ENCODE measurements at places on chromosomes 12 and 14.

DNA sequence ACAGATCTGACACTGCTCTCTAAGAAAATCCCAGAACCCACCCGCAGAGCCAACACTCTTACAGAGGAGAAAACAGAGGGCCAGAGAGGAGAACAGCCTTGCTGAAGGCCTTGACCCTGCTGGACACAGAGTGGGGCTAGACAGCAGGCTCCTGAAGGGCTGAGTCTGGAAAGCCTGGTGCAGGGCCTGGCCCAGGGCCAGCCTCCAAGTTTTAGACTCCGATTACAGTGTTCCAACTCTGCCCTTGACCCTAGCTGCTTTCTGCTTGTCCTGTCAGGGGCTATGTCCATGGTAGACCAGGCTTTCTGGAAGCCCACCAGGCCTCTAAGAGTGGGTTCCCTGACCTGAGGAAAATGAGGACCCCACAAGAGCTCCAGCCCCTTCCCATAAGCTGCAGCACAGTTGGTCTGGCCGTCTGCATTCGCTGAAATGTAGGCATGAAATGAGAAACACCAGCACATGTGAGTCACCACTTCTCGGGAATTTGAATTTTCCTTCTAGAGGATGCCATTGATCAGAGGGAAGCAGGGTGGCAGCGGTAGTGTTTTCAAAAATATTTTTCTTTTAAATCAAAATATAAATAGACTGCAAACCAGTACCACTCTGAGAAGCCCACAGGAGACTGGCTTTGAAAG is 154.4 kb downstream of the CALM1 start:
- DNase-seq = no peak

GRCh38 chr12:54616933-54617680 is 17.6 kb downstream of the LACRT start:
- no peak for DNase-seq

GRCh38 chr12:79283364-79283763 is 407.4 kb downstream of the PAWR start:
- DNase-seq = no peak

DNA sequence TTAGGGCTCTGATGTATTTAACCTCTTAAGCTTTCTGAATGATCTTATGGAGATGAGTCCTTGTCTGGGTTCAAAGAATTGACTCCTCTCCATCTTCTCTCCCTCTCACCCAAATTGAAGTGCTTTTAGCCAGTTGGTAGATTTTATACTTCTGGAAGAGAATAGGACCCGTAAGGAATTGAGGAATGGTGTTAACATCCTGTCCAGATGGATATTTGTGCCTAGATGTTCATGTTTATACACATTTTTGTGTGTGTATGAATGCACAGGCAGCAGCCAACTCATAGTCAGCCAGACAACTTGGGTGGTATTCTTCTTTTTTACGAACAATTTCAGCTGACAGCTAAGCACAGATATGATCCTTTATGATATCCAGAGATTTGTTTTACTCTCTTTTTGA is 449.6 kb upstream of the RGS6 start:
- DNase-seq = peak; percentile 29

GRCh38 chr14:83847102-83847501 is 1682.8 kb upstream of the FLRT2 start:
- no peak for DNase-seq

- no peak for DNase-seq
Measured at GRCh38 chr12:254039-254438, 8.6 kb downstream of the SLC6A13 start.

- peak; percentile 80 for DNase-seq
Measured at GRCh38 chr14:103879570-103880347, 32.4 kb upstream of the PPP1R13B start.

GRCh38 chr14:73740618-73741326 is 26.6 kb upstream of the PNMA1 start:
- peak; percentile 84 for DNase-seq

DNA sequence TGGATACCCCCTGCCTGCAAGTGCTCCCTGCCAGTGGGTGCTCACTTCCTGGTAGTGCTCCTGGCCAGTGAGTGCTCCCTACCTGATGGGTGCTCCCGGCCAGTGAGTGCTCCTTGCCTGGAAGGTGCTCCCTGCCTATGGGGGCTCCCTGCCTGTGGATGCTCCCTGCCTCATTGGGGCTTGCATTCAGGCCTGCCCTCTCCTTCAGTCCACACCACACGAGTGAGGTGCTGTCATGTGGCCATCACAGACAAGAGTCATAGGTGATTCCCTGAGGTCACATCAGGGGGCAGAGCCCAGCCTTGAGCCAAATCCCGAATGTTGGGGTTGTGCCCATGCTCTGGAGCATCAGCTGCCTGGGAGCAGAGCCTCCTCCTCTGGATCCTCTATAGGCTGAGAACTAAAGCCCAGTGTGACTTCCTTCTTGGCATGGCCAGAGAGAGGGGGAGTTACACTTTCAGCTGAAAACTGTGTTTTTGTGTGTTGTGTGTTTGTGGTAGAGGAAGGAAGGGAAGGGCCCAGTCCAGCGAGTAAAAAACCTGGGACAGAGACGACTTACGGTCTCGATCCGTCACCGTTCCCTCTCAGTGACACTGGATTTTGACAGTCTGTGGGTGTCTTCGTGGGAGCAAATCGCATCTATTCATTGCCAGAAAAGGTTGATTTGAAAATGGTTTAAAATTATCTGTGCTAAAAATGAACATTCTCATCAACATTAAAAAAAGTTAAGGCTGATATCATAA is 136.0 kb downstream of the ADGRD1 start:
- no peak for DNase-seq

DNA sequence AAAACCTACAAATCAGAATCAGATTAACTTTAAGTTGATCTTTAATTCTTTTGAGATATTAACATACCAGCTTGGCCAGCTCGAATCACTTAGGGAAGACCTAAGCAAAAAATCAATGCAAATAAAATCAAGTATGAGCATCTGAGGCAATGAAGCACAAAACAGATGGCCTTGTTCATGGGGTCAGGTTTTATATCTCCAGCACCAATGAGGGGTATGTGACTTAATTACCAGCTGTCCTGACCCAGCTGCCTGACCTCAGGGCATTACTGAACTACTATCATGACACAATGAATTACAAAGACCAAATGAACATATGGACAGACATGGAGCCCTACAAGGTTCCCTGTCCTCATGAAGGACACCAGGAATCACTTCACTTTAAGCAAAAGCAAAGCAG is 70.5 kb downstream of the FGD6 start:
- DNase-seq = no peak

DNA sequence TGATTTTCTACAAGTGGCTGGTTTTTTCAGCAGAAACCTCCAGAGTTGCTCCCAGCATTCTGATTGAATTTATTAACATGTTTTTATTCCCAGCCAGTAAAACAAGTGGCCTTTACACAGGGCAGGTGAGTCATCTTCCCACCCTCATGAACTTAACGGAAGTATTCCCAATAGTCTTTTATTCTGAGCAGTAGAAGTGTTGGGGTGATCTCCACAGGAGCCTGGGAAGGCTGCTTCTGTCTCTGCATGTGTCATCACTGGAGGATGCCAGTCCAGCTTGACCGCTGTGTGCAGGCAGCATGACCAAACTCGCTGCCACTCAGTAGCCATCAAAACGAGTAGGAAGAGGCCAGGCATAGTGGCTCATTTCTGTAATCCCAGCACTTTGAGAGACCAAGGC is 13.4 kb upstream of the DNAH10 start:
- no peak for DNase-seq

DNA sequence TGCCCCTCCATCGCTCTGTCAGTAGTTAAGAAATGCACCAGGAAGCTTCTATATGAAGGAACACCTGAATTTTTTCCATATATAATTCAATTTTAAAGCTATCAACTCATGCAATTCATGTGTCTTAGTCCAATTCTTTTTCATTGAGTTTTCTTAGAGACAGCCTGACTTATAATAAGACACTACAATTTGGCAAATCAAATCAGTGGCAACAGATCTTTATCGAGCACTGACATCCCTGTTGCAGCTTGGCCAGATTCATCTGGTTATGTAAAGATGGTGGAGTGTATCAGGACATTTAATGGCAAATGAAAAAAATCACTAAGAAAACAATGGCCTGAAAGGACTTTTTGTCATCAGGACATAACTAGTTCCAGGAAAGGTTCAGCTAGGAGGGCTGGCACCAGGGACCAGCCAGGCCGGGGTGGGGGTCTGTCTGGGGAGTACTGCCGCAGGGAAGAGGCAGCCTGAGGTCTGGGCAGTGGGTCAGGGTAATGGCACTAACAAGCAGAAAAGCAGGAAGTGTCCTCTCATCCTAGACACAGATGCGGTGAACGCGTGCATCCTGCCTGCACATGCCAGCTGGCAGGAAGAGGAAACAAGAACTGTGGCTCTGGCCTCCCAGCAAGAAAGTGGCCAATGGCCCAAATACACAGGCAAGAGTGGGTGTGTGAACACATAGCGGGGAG is 100.5 kb upstream of the LMNTD1 start:
- DNase-seq = no peak

- peak; percentile 10 for DNase-seq
Measured at GRCh38 chr12:115749071-115749841, 528.2 kb downstream of the MED13L start.

- DNase-seq = no peak
Measured at GRCh38 chr12:92690601-92691000, 12.2 kb upstream of the PLEKHG7 start.

DNA sequence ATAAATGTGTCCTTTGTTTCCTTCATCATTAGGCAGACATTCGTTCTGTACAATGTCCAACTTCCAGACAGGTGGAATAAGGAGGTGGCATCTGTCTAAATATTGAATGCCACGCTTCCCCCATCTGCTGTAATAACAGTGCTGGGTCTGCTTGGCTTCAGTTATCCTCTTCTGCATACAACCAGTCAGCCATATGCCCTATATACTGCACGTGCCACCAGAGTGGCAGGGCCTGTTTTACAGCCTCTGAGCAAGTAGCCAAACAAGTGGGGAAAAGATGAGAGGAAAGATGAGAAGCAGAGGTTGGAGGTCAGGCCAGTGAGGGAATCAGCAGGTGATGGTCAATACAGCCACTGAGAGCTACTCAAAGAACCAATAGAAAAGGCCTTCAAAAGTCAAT is 55.4 kb downstream of the OTX2 start:
- no peak for DNase-seq

GRCh38 chr12:31736472-31736871 is 7.7 kb upstream of the AMN1 start:
- peak; percentile 39 for DNase-seq

DNA sequence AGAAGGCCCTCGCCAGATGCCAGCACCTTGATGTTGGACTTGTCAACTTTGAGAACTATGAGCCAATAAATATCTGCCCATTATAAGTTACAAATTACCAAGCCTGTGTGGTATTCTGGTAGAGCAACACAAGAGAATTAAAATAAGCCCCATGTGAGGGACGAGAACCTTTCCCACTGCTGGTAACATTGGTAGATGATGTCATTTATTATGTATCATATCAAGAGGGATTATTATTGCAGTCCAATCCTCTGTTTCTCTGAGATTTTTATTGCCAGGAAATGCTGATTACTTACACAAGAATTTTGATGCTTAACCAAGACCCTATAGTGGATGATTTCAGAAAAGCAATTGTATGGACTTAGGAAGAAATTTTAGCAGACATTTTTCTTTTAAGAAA is 40.3 kb upstream of the SLC24A4 start:
- no peak for DNase-seq

DNA sequence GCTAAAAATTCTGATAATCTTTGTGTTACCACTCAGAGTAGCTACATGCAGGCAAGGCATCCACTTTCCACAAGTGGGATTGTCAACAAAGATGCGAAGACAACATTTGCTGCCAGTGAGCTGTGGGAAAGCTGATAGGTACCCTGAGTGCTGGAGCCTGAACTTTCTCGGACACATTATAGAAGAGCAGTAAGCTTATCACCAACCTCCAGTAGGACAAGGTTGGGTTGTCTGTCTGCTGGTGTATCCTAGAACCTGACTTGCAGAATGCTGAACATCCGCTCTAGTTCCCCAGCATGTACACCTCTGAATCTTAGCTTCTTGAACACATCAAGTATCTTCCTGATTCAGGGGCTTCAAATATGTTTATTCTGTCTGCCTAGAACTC is 103.8 kb upstream of the PPM1H start:
- no peak for DNase-seq

- DNase-seq = no peak
Measured at GRCh38 chr14:106605548-106606448, 1079.4 kb downstream of the TMEM121 start.

- no peak for DNase-seq
Measured at GRCh38 chr12:4193821-4194220, 79.7 kb upstream of the CCND2 start.

DNA sequence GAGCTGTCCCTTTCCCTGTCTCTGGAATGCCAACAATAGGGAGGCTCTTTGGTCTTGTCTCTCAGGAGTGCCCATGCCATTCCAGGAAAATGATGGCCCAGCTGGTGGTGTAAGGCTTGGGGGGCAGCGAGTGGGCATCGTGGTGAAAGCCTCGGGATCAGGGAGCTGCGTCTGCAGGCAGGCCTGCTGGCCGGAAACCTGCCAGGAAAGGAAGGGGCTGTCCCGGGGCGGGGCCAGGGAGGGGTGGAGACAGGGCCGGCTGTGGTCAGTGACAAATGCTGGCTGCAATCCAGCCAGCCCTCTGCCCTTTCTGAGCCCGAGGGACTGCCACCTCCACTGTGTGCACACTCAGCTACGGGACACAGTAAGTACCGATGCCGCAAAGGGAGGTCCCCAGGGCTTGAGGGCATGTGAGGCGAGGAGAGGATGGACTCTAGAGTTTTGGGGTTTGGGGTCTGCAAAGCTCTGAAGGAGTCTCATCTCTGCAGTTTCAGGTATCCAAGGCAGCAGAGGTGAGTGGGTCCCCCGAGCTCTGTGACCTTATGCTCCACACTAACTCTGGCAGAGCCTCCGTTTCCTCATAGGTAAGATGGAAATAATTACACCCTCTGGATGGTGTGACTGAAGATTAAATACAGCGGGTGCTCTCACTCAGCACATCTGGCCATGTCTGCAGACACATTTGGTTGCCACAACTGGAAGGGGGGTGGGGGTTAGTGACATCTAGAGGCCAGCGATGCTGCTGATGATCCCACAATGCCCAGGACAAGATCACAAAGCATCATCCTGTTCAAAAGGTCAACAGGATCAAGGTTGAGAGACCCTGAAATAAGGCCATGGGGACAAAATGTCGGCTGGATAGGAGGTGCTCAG is at the start of gene SERPINA5:
Gene SERPINA5 (plus strand): TSS at position 300 of the 873 bp plus-strand sequence. CDS start 5,937 bp downstream, outside the sequence.
- no peak for DNase-seq

DNA sequence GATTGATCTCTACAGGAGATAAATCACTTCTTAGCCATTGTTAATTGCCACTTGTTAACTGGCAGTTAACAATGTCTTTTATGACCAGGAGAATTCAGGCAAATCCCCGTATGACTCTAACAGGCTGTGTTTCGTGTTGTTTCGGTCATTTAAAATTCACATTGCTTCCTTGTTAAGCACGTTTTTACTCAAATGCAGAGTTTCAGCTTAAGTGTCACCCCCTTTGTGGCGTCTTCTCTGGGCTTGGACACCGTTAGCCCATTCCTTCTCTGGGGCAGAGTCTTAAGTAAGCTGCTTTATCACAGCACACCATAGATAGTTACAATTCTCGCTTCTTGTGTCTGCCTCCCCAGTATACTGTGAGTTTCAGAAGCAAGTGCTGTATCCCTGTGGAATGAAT is 205.4 kb downstream of the EPS8 start:
- no peak for DNase-seq
